ENCODE measurements at places on chromosomes 6 and 20.
A peak's percentile ranks its signal among the peaks of the same experiment; 100 is the strongest.

- no peak for DNase-seq
These were observed 290.0 kb upstream of the JAG1 start for GRCh38 chr20:10963717-10964266.

GRCh38 chr6:114049367-114049966 is 78.5 kb upstream of the HDAC2 start:
- DNase-seq, result no peak

- peak; percentile 72 for DNase-seq
These were observed 111.0 kb upstream of the TFAP2D start for GRCh38 chr6:50602292-50602691.

DNA sequence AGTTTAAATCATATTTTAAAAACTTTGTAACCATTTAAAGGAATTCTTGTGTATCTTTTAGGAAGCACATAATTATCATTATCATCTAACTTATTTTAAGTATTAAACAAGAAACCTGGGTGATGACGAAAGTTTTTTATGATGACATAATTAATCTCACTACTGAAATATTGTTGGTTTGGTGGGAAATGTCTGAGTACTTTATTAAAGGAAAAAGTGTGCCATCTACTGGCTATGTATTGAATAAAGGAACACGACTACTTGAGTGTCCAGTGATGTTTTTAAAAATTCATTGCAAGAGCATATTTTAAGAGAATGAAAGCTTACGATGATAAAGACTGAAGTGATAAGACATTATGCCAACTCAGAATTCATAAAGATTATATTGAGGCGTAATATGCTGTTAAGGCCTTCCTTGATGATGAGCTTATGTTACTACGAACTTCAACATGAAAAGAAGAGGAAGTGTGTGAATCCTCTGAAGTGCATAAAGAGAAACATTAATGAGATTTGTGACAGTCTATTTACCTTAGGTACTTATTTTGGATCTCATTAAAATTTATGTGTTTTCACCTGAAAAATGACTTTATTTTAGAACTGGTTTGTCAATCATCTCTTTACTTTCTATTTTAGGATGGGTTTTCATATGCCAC is 12.0 kb upstream of the TRMT11 start:
- DNase-seq, result peak; percentile 45

DNA sequence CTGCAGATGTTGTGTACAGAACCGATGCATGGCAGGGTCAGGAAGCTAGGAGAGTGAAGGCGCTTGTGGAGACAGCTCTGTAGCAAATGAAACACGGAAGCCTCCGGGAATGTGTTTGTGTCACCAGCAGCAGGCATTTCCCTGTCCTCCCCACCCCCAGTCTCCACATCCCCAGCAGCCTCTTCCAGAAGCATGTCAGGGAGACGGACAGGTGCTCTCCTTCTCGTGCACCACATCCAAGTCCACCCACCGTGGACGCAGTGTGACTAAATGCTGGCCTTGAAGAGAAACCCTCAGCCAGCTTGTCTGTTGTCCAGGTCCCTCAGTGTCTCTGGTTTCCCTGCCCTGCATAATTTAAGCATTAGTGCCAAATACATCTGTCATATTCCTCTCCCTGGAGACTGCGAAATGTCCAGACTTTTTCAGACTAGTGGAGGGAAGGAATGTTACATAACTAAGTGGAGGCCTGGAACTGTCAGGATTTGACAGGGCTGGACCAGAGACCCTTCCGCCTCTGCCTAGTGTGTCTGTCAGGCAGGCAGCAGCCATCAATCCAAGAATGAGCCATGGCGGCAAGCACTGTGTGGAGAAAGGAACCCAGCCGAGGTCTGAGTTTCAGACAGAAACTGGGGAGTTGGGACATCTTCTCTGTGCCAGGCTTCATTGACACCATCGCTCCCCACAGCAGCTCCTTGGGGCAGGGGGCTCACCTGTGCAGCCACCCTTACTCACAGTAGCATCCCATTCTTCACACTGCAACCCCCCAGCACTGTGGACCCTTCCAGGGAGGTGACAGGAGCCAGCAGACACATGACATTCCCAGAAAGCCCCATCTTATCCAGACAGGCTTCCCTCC is 26.6 kb upstream of the PI16 start:
- no peak for DNase-seq

GRCh38 chr6:2021713-2022125 is 223.7 kb downstream of the GMDS start:
- DNase-seq, result no peak

DNA sequence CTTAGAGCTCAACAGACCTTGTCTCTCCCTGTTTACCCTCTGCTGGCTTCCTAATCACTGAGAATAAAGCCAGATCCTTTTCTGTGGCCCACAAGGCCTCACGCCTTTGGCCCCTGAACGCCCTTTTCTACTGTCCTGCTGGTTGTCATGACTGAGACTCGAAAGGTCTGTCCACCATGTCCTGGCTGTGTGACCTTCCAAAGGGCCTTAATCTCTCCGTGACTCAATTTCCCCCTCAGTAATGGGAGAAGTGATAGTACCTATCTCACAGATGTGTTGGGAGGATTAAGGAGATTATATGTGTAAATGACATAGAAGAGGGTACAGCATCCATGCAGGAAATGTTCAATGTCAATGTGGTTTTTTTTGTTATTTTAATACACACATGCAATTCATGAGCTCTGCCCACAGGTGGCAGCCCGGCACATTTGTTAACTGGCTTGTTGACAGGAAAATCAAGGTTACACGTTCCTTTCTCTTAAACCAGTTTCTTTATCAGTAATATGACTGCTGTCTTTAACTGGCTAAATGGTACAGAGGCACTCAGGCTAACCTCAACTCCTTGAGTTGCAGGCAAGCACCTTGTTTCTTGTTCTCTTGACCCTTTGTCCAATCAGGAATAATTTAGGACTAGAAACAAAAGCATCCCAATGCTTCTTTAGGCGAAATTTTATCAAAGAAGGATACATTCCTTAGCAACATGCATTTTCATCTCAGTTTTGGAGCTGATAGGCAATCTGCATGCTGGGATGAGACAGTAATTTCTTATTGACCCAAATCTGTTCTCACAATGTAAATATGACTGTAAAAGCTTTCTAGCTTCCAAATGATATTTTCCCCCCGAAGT is 16.6 kb downstream of the SLC22A1 start:
- peak; percentile 60 for DNase-seq

DNA sequence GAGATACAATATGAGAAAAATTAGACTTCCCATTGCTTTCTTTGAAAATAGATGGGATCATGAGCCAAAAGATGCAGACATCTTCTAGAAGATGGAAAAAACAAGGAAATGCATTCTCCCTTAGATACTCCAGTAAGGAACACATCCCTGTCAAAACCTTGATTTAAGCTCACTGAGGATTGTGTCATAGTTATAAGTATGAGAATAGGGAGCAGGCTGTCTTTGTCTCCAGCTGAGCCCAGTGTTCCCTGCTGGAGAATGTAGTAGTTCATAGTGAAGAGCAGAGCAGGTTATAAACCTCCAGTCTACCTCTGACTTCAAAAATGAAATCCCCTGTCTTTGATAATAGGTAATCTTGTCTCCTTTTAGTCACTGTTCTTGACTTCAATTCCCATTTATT is 589.9 kb downstream of the PHF3 start:
- DNase-seq, result no peak

- DNase-seq, result no peak
These were observed 690.3 kb downstream of the HTR1B start for GRCh38 chr6:76772951-76773350.

- DNase-seq, result no peak
These were observed 15.0 kb downstream of the ELOVL5 start for GRCh38 chr6:53333439-53334408.

GRCh38 chr20:25206063-25206403 is 10.5 kb downstream of the ENTPD6 start:
- no peak for DNase-seq

DNA sequence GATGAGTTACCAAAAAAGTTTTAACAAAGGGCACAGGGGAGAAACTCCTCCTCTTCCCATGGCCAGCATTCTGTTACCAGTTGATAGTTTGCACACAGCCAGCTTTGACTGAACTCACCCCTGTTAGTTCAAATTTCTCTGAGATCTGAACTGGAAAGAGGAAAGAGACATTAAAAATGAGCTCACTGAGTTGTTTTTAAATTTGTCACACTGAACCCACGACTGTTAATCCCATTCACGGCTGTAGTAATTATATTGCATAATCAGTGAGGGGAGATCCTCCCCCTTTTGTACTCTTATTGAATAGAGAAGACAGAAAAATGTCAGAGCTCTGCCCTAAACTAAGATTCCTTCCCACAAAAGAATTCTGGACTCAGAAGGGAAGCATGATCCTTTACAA is 17.5 kb upstream of the DSP start:
- no peak for DNase-seq

- no peak for DNase-seq
These were observed 15.1 kb upstream of the SNRPB start for GRCh38 chr20:2485661-2486060.

DNA sequence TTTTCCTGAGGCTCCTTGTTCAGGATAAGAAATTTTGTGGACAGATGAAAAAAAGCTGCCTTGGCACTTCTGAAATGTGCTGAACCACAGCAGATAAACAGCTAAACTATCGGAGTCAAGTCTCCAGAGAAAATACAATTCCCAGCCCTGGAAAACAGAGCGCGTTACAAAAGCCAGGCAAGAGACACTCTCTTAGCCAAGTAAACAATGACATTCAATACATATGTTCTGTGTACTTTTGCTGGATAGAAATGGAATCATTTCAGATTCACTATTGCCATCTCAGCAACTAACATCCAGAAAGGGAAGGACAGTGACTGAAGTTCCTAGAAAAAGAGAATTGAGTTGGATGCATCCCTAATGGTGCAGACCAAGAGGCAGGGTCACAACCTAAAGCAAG is 196.8 kb upstream of the NRSN1 start:
- DNase-seq, result no peak

DNA sequence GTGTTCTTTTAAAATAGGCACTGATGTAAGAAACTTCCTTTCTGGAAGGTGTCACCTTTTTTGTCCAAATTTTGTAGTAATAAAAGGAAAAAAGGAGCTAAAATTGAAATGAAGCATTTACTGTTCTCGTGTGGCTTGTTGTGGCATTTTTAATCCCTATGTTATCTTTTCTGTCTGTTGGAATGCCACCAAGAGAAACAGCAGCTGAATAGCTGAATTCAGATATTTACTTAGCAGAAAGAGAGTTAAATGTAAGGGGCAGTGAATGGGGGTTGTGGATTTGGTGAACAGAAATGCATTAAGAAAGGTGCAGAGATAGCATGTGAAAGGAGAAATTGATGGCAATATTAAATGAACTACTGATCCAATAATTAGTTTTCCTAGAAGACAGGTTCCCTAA is 573.6 kb upstream of the EPHA7 start:
- no peak for DNase-seq

DNA sequence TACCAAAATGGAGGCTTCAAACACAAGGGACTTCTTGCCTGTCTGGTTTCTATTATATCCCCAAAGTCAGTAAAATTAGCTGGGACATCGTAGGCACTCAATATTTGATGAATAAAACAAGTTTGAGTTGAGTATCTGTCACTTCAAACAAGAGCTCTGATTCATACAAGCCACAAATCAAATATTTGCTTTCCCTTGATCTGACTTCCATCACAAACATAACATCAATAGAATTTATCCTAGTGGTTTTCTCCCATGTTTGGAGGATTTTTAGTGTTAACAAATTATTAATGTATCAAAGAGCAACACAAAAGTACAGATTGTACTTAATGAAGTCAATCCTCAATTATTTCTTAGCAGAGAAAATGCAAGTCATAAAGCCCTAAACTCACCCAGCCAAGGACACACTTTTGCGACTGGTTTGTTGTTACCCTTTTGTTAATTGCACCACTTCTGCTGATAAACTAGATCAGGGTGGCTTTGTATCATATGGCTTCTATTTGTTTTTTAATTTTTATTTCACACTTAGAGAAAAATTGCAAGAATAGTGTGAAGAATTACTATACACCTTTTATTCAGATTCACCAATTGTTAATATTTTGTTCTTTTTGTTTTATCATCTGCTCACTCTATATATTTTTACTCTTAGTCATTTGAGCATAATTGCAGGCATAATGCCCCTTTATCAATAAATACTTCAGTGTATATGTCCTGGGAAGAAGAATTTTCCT is 117.4 kb upstream of the PRDM1 start:
- no peak for DNase-seq

DNA sequence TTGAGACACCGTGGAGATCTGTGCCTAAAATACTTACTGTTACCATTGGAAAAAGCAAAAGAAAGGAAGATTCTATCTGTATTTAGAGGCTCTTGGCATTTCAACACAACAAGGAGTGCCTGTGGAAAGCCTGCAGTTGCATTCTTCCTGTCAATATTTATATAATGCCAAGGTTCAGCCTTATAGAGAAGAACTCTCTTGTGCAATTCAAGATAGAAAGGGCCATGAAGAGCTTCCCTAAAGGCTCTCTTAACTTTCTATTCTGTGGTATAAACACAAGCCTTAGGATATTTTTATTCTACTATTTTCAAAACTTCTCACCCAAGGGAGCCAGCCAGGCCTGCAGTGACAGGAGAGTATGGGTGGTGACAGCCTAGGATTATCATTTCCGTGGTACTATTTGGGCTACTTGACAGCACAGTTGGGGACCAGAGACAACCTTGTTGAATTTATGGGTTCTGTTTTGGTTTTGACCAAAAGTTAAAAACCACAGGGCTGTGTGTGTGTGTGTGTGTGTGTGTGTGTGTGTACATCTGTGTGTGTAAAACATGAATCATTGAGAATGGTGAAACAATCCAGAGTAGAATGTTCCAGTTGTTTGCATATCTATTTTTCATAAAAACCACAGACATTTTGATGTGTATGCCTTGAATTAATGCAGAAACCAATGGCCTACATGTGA is 700.9 kb upstream of the SLC35B3 start:
- no peak for DNase-seq

Data from NCI-H526 (cell line).